ENCODE measurements at places on chromosomes 3 and 15.

DNA sequence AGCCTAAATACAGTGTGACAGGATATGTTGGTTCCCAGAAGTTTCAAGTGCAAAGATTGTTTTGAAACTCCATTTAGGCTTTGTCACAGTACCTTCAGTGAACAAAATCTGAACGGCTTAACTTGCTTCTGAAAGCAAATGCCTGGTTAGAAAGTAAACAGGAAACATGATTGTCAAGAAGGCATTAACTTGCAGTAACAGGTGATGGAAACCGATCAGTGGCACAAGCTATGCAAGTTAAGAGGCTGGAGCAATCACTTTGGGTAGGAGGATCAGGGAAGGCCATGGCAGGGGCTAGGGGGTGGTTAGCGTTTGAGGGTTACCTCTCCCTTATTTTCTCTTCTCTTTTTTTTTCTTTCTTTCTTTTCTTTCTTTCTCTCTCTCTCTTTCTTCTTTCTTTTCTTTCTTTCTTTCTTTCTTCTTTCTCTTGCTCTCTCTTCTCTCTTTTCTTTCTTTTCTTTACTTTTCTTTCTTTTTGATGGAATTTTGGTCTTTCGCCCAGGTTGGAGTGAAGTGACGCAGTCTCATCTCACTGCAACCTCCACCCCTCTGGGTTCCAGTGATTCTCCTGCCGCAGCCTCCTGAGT lies 2.4 kb downstream of the HYKK start:
- no peak for DNase-seq

GRCh38 chr3:184730924-184731323 lies 19.1 kb upstream of the MAGEF1 start:
- DNase-seq, result no peak

- DNase-seq, result no peak
These were observed 143.4 kb downstream of the FEZF2 start for GRCh38 chr3:62229908-62230307.

DNA sequence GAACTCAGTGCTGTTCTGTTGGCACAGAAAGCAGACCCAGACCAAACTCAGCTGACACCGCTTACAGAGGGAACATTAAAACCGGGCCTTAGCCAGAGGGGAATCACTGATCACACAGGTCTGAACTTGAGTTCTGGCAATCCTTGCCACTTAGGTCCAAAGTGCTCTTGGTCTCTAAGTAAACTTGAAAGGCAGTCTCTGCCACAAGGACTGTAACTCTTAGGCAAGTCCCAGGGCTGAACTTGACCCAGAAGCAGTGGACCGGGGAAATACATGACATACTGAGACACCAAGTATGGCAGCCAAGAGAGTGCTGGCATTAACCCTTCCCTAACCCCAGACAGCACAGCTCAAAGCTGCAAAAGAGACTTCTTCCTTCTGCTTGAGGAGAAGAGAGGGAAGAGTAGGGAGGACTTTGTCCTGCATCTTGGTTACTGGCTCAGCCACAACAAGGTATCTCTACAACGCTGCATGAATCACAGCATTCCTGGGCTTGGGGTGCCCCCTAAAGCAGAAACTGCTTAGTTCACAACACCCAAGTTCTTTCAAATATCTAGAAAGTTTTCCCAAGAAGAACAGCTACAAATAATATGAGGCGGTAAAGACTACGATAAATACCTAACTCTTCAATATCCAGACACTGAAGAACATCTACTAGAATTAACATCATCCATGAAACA lies 32.5 kb downstream of the NAALADL2 start:
- DNase-seq, result no peak

DNA sequence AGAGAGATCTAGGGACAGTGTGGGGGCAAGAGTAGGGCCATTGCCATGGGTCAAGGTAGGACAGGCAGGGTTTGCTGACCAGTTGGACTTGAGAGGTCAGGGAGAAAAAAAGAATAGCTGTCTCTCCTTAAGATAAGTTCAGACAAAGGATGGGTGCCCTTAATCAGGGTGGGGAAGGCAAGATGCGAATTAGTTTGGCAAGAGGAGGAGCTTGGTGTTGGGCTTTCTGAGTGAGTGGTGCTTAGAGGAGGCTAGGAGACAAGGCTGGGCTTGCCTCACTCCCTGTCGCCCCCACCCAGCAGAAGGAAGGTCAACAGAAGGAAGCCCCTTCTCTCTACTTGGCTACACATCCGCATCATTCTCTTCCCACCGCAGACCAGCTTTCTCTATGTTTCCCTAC lies 53.9 kb upstream of the CTDSPL start:
- no peak for DNase-seq

- DNase-seq, result no peak
These were observed 42.1 kb downstream of the GOLGA6A start for GRCh38 chr15:74040109-74040850.

GRCh38 chr3:142787719-142788118 lies 63.9 kb downstream of the TRPC1 start:
- DNase-seq, result no peak

- no peak for DNase-seq
These were observed 18.7 kb upstream of the WNT5A start for GRCh38 chr3:55505776-55506175.
